Fibroblast of skin of right biceps (primary cell): ENCODE measurements at places on chromosomes 5 and 9.

GRCh38 chr9:126581893-126582292, 31.8 kb upstream of the LMX1B start:
- DNase-seq, result no peak

DNA sequence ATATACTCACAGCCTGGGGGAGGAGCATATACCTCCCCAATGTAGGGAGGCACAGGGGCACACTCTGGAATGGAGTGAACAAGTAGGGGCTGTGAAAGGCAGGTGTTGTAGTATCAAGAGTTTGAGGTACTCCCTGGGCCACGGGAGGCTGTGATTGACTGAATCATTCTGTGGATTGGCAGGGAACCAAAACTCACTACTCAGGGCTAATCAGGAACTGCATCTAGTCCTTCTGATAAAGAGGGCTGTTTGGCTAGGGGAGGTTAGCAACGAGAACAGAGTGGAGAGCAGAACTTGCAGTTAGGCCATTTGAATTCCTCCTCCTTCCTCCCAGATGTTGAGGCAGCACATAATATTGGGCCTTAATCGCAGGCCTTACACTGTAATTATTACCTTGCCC, 369.2 kb upstream of the MPDZ start:
- DNase-seq, result peak; percentile 18

DNA sequence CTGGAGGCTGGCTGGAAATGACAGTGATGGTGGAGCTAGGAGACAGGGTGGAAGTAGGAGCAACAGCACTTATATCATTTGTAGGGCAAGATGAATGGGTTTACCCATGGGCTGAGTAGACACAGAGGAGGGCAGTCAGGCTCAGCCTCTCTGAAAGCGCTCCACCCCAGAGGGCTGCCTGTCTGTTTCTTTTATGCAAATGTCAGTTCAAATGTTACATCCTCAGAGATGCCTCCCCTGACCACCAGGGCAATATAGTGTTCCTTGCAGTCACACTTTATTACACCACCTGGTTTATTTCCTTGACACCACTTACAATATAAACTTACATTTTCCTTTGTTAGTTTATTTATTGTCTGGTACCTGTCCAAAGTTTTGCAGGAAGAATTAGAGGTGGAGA, 159.5 kb upstream of the IL12B start:
- DNase-seq, result no peak

GRCh38 chr5:163878490-163878889, 373.1 kb downstream of the MAT2B start:
- DNase-seq, result no peak

GRCh38 chr9:129343424-129344375, 165.6 kb upstream of the IER5L start:
- DNase-seq, result no peak

DNA sequence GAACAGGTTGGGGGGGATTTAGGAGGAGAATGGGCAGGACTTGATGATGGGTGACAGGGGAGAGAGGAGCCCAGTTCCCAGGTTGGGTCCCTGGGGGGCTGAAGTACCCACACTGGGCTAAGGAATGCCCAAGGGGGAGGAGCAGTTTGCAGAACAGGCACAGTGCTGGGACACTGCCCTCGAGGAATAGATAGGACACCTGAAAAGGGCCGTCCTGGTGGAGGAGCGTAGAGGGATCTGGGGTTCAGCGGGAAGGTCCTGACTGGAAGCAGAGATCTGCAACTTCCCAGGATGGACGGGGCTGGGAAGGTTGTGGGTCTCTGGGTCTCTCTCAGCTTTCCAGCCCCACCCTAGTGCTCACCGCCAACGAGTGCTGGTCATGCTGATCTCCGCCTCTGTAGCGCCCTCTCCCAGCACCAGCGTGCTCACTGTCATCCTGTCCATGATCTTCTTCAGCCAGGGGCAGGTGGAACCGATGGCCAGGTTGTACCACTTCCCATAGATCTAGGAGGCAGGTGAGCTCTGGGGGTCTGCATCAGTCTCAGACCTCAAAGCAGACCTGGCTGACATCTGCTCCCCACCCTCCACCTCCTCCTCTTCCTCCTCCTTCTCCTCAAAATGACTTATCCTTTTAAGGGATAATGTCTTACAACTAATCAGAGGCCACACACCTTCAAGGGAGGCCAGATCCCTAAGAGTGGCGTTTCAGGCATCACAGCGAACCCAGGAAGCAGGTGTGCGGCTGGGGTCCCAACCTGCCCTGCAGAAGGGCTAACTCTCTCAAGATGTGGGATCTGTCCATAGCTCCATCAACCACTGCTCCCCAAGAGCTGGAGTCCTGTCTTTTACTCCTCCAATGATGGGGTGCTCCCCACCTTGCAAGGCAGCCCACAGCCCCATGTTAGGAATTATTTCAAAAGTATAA, 1.6 kb downstream of the AMBP start:
- DNase-seq, result no peak

DNA sequence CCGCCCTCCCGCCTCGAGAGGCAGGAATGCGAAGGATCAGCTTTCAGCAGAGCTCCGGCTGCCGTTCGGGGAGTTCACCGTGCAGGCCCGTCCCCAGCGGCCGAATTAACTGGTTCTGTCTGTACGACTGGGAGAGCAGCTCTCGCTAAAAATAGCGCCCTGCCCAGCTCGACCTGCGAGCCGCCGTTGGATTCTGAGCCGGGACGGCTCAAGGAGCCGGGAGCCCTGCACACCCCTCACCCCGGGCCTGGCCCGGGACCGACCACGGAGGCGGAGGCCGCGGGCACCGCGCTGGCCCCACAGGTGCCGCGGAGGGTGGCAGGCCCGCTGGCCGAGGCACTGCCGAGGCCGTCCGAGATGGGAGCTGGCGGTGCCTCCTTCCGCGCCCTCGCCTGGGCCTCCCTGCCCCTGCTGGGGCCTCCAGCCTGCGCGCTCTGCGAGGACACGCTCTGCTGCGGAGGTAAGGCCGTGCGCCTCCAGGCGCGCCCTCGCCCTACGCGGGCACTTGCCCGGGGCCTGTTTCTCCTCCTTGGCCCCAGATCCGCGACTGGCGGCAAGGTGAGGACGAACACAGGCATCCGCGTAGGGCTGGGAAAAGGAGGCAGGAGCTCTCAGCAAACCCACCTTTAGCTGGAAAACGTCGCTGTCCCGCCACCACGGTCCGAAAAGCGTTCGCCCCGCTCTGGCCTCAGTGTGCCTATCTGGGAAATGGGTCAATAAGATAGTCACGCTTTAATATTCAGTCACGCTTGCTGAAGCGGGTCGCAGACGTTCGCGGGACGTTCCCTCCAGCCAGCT, 53.1 kb upstream of the DAB2IP start:
- peak; percentile 90 for DNase-seq

DNA sequence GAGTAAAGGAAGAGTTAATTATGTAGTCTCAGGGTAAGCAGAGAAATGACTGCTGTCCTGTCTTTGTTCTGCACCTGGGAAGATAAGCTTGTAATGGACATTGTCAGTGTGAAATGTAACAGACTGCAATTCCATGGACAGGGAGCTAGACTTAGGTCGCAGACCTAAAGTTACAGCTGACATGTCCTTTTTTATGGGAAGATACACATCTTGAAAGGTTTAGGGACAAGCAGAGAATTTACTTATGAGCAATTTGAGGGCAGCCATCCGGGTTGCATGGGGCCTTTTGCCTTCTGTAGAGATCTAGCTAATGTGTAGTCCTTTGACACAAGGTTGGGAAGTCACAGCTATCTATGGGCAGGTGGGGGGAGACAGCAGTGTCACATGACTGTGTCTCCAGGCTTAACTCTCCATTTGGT, 85.7 kb downstream of the SERINC5 start:
- DNase-seq, result no peak

DNA sequence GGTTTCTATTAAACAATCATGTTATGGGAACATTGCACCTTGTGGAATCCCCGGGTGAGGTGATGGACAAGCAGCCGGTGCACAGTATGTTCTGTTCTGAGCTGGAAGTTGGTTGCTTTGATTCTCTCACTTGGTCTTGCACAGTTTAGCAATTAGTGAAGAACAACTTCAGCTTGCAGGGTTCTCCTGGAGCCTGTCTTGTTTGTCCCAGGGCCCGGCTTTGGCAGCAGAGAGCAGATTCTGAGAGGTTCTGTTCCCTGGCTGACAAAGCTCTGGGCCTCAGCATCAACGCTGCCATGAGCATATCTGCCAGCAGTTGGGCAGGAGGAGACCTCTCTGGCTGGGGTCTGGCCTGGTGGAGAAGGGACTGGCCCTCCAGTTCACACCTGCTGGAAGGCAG, 16.9 kb downstream of the GADD45G start:
- DNase-seq, result no peak

- no peak for DNase-seq
Observed at GRCh38 chr9:81370650-81371049, 318.7 kb downstream of the TLE1 start.

- no peak for DNase-seq
Observed at GRCh38 chr5:174149989-174150388, 104.5 kb downstream of the NSG2 start.

GRCh38 chr5:172150514-172151425, 37.3 kb downstream of the STK10 start:
- DNase-seq, result no peak

GRCh38 chr5:7894860-7895259, 25.9 kb downstream of the MTRR start:
- no peak for DNase-seq

DNA sequence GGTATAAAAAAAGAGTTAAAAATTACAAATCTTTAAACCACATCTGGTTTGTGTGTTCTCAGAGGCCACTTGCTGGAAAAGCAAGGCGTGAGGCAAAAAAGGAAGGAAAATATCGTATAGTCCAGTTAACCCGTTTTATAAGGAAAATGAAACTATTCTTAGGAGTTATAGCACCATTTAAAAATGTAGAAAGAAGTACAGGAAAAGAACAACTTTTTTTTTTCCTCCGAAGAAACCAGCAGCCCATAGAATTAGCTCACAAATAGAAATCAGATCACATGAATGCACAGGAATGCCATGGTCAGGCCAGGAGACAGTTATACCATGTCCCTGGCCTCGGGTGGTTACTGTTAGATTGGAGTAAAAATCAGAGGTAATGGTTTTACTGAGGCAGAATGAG, 241.6 kb downstream of the FBXL7 start:
- no peak for DNase-seq

DNA sequence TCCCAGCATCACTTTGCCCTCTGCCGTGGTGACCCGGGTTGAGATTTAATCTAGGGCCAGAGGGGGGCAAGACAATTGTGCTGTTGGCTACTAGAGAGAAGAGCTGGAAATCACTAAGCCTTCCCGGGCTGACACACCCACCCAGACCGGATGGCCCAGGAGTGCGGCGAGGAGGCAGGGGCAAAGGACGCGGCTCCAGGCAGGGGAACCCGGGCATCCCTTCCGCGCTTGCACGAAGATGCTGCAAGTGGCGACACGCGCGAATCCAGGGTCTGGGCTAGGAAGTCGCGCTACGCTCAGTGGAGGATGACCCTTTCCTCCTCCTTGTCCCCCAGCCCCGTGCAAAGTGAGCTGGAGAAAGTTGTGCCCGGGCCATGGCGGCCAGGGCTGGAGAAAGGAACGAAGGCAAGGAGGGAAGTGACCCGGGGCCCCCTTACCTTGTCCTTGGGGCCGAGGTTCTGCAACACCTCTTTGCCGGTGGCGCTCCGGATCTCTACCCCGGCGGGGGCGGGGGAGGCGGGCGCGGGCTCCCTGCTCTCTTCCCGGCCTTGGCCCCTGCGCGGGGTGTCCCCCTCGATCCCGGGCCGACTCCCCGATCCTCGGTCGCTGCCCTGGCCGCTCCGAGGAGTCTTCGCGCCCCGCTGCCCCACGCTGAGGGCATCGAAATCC, 693 bp downstream of the DPYSL3 start:
- peak; percentile 28 for DNase-seq

DNA sequence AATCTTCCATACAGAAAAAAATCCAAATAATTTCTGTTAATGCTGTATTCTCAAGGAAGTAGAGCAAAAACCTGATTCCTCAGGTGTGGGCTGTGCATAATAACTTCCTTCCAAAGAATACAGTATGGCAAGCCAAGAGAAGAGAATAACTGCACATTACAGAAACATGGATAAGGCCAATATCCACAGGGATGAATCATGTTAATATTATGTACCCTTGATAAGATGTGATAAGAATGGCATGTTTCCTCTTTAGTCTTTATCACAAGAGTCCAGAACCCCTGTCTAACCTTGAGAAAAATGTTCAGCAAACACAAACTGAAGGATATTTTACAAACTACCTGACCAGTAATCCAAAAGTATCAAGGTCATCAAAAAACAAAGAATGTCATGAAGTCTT, 795.8 kb downstream of the SEMA5A start:
- no peak for DNase-seq

DNA sequence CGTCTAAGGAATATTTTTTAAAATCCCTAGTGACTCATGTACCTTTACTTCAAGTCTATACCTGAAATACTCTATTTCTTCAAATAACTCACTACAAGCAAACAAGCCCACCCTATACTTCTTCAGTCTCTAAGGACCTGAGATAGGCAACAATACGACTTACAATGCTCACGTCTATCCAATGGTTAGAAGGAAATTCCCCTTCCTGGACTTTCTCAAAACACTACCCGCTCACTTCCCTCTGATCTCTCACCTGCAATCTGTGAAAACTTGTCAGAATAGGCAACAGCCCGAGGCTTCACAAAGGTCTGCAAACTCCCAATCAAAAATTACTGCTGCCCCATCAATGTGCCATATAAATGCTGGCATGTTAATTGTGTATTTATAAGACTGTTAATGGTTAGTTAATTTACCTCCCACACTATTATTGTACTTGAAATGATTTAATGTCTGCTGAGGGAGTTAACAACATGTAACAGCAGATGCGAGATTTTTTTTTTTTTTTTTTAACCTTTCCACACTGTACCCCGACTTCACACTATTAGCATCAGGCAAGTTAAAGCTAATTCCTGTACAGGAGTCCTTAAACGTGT, 27.3 kb downstream of the MAPKAP1 start:
- no peak for DNase-seq

DNA sequence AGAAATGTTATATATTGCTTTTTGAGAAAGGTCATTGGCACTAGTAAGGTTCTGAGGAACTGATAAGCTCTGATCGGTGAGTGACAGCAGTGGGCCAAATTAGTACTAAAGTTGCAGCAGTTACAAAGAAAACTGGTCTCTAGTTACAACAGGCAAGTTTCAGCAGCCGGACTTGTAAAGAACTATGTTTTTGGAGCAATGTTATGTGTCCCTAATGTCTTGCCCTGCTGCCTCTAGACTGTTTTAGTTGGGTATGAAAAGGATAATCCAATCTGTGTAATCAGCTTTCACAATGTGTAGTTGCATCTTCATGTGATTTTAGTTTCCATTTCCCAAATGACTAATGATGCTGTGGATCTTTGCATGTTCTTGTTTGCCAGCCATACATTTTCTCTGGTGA, 113.5 kb downstream of the CAMK4 start:
- DNase-seq, result no peak

- DNase-seq, result no peak
Observed at GRCh38 chr5:158881091-158881880, 218.4 kb downstream of the EBF1 start.
